ENCODE measurements at places on chromosomes 5 and 9.

- no peak for DNase-seq
Measured at GRCh38 chr5:150353032-150353675, 4.3 kb upstream of the TCOF1 start.

GRCh38 chr5:78896132-78896531 is 89.0 kb downstream of the ARSB start:
- no peak for DNase-seq

GRCh38 chr5:9544056-9544455 is 1.8 kb downstream of the SEMA5A start:
- DNase-seq = no peak

- peak; percentile 30 for DNase-seq
Measured at GRCh38 chr5:178279723-178280438, 47.3 kb upstream of the PHYKPL start.
